ENCODE measurements at places on chromosomes 2 and 18.

- no peak for DNase-seq
These were observed 141.2 kb downstream of the PID1 start for GRCh38 chr2:229129738-229130371.

DNA sequence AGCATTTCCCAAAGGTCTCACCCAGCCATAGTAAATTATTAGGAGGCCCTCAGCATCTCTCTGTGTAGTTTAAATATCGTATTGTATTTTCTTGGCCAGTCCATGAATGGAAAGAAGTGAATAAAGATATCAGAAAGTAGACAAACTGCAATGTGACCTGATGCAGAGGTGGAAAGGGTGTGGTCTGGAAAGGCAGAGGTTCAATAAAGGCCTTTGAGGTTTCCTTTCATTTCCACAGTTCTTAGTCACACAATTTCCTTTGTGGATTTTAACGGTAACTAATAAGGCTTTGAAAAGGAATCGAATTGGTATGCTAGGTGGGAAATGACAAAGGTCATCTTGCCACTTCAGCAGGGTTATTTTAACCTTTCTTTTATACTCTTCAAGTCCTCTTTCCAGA is 20.1 kb upstream of the WIPF1 start:
- no peak for DNase-seq

DNA sequence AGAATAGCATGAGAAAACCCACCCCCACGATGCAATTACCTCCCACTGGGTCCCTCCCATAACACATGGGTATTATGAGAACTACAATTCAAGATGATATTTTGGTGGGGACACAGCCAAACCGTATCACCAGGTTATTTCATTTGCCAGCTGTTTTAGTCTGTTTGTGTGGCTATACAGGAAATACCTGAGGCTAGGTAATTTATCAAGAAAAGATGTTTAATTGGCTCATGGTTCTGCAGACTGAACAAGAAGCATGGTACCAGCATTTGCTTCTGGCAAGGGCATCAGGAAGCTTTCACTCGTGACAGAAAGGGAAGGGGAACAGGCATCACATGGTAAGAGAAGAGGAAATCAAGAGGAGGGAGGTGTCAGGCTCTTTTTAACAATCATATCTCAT is 329.2 kb downstream of the GULP1 start:
- DNase-seq, result no peak

GRCh38 chr2:187403568-187404260 is 44.3 kb downstream of the CALCRL start:
- no peak for DNase-seq

DNA sequence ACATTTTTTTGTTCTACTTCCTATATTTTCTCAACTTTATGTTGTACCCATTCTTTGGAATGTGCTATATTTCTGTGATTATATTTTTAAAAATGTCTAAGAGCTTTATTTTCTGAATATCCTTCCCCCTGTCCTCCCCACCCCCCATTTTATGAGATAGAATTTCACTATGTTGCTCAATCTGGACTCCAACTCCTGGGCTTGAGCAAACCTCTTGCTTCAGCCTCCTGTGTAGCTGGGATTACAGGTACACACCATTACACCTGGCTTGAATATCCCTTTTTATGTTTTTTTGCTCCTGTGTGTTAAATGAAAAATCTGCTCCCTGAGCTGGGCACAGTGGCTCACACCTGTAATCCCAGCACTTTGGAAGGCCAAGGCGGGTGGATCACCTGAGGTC is 9.2 kb upstream of the ZFAND2B start:
- DNase-seq, result no peak

- DNase-seq, result no peak
These were observed 77.5 kb downstream of the NCK2 start for GRCh38 chr2:105822186-105822585.

- DNase-seq, result no peak
These were observed 95.6 kb downstream of the TWIST2 start for GRCh38 chr2:238943338-238944067.

GRCh38 chr2:42944779-42945415 is 152.5 kb upstream of the HAAO start:
- no peak for DNase-seq

DNA sequence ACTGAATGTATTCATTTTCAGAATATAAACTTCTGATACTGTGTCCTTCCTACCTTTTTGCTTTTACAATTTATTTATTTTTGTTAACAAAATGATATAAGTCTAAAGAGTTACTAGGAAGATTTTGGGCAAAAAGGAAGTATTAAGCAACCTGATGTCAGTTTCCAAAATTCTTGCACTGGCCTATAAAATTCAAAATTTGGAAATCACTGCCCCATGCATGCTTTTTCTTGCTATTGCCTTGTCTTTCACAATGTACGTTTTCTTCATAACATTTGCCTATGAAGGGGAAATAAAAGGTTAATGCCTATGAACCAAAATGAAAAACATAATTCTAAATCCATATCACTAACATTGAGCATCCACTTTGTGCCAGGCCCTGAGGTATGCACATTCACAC is 40.1 kb upstream of the EHBP1 start:
- no peak for DNase-seq

- no peak for DNase-seq
These were observed 2.4 kb downstream of the SCYGR8 start for GRCh38 chr2:227748079-227748478.

DNA sequence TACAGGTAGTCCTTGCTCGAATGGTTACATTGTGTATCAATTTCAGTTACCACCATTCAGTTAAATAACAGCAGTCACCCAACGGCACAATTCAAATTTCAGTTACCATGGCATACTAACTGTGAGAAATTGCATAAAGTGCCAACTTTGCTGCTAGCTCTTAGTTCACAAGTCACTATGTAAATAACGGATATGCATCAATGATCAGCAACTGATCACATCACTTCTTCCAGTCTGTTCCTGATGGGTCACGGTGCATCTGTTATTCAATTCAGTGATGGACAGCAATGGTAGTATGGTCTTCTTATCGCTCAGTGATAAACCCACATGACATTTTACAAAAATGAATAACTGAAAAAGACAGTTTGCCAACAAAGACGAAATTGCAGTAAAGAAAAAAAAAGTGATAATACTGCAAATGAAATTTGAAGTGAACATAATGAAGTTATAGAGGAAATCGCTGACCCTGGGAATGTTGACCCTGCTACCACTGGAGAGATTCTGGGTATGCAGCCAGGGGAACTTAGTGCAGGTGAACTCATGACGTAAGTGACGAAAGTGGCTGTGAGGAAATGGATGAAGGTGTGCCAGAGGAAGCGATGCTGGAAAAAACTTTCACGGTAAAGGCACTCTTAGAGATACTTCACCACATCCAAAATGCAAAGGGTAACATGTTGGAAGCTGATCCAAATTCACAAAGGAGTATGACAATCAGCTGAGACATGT is 25.9 kb upstream of the RAPGEF4 start:
- DNase-seq, result no peak

DNA sequence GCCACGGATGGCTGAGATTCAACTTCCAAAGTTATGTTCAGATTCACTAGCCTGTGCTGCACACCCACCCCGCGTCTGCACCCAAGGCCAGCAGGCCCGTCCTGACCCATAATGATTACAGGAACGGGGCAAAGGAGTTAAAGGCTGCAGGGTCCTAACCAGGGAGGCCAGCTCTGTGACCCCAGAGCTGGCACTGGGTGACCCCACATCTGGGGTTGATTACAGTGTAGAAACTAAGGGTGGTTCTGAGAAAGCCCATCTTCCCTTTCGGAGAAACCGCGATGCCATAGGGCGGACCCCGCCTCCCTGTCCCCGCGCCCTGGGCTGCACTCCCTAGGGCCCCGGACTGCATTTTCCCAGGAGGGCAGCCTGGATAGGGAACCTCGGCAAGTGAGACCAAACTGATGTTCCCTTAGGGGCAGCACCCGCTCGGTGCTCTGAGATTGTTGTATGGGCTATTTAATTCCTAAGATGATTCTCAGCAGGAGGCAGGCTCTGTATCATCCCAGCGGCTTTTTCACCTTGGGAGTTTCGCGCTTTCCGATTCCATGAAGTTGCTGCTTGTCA is 2.2 kb upstream of the GPR148 start:
- DNase-seq, result no peak

Measured in bone marrow (tissue), 2 donors.